ENCODE measurements at places on chromosomes 7 and 10. TPM values are rescaled to one million over a fixed set of nuclear protein-coding genes. Genes with fewer than 3 reads are reported as not detected.

The MMP21 gene
- not detected for total RNA-seq

The TMEM176A gene
- 30.7 TPM for total RNA-seq

The PALD1 gene
- 11.0 TPM for total RNA-seq

The ACHE gene
- 4.0 TPM for total RNA-seq

The CLRN3 gene
- total RNA-seq: not detected

DNA sequence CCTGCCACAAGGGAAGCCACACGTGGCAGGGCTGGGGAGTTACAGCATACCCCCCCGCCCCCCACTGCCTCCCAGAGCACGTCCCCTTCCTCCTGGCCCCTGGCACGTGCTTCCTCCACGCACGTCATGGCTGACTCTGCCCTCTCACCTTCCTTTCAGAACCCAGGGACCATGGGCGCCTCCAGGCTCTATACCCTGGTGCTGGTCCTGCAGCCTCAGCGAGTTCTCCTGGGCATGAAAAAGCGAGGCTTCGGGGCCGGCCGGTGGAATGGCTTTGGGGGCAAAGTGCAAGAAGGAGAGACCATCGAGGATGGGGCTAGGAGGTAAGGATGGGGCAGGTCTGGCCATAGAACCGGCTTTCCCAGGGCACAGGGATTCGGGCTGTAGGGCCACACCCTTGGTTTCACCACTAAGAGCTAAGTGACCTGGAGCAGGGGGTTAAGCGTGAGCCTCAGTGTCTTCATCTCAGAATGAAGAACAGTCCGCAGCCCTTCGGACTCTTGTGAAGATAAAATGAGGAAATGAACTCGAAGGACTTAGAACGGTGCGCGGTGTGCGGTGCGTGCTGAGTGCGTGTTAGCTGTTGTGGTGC, 2.5 kb downstream of the NUDT1 start:
- DNase-seq: no peak

GRCh38 chr7:45660901-45661211, 86.7 kb downstream of the ADCY1 start:
- no peak for DNase-seq

DNA sequence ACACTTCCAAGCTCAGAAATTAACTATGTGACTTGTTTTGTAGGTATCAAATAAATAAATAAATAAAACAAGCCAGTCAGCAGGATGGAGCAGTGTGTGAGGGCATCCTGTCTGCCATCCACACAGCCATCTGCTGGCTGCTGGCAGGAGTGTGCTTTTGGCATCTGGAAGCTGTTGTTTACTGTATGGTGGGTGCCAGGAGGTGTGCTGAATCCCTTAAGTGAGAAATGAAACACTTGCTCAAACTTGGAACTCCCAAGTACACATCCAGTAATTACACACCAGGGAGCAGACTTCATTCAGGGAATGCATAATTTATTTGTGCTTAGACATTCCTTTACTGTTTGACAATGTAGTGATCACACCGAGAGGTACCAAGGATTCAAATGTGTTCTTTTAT, 16.9 kb upstream of the TAX1BP1 start:
- DNase-seq: no peak

DNA sequence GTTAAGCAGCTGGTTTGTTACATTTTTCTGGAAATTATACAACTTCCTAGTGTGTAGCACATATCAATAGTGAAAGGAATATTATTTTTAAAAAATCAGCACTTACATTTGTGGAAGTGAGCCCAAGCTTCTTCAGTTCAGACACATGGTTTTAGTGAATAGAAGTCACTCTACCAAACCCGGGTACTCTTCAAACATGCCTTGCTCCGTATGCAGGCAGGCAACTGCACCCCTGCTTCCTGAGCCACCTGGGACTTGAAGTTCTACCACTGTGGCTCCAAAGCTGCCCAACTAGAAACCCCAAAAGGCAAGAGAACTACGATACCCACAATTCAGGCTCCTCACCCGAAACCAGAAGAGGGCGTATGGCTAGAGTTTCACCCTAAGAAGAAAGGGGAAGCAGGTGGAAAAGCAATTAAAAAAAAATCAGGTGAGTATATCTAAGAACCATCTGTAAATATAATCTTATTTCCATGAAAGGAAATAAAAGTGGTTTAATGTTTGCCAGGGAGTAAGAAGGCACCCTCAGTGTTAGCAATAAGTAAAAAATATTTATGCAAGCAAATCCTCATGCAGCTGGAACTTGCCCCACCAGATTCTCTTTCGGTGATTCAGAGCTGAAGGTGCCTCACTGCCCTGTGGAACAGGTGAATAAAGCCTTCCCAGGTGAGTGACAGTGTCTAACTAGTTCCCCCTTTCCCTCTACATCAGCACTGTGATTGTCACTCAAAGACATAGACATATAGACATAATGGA, at the start of gene MACC1:
Gene MACC1, minus strand, starts transcription at position 192 of the 756 bp plus-strand sequence. CDS start 55,522 bp downstream, outside the sequence.
- peak; percentile 77 for DNase-seq

DNA sequence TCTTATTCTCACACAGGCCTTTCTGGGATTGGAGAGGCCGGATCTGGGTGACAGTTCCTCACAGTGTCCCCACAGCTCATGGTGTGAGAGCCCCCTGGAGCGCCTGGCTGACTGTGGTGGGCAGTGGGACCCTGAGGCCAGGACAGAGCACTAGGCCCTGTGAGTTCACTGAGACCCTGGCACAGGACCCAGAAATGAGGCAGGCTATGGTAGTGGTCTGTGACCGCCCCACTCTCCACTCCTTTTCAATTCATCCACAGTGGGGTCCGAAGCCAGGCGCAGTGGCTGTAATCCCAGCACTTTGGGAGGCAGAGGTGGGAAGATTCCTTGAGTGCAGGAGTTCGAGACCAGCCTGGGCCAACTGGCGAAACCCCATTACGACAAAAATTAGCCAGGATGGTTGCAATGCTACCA, 95.9 kb upstream of the TNRC18 start:
- DNase-seq: no peak

- DNase-seq: no peak
These were observed 170.2 kb downstream of the SKAP2 start for GRCh38 chr7:26694141-26694540.

- no peak for DNase-seq
These were observed 27.8 kb upstream of the ELMO1 start for GRCh38 chr7:37476428-37476827.

All from ureter (tissue), 1 donor.